Neuronal stem cell (in vitro differentiated cells): ENCODE measurements at places on chromosomes 11 and 22.

DNA sequence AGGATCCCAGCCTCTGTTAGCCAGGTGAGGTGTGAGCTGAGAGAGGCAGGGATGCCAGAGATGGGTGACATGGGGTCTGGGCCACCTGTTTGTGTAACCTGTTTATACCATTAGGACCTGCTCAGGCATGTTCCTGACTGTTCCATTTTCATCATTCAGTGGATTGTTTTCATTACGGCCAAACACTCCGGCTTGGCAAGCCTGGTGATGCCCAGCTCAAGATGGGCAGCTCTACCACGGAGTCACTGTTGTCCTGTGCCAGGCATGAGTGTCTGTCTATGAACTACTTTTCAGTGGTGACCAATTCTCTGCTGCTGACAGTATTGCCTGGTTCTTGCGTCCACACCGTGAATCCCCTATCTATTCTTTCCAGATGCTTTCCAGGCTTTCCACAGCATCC is 71.5 kb upstream of the SLC22A12 start:
- DNase-seq = no peak

- DNase-seq = no peak
Measured at GRCh38 chr11:45048313-45048841, 97.7 kb upstream of the TP53I11 start.

DNA sequence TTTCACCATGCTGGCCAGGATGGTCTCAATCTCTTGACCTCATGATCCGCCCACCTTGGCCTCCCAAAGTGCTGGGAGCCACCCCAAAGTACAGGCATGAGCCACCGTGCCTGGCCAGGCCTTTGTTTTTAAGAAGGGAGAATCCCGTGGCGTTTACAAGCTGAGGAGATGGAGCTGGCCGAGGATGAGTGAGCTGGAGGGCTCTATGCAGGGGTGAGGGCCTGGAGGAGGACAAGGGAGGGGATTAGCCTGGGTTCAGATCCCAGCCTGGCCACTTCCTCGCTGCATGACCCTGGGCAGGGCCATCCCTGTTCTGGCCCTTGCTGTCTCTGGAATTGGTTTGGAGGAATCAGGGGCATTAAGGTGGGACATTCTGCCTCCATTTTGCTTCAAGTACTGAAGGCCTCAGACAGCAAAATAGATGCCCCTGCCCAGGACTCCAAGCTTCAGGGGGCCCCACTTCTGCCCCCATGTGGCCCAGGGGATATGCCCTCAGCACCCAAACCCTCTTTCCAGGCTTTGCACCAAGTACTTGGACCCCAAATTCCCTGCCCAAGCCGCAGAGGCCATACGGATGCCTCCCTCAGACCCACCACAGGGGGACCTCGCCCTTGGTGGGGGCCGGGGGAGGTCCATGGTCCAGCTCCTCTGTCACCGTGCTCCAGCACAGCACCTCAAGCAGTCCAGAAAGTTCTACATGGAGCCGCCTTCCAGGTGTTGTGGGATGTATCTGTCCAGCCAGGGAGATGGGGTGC is 12.1 kb upstream of the LRP5 start:
- DNase-seq = no peak

GRCh38 chr11:65557280-65558001 is 718 bp downstream of the LTBP3 start:
- no peak for DNase-seq
